ENCODE measurements at places on chromosomes 7 and 10.
A peak's percentile ranks its signal among the peaks of the same experiment; 100 is the strongest.

DNA sequence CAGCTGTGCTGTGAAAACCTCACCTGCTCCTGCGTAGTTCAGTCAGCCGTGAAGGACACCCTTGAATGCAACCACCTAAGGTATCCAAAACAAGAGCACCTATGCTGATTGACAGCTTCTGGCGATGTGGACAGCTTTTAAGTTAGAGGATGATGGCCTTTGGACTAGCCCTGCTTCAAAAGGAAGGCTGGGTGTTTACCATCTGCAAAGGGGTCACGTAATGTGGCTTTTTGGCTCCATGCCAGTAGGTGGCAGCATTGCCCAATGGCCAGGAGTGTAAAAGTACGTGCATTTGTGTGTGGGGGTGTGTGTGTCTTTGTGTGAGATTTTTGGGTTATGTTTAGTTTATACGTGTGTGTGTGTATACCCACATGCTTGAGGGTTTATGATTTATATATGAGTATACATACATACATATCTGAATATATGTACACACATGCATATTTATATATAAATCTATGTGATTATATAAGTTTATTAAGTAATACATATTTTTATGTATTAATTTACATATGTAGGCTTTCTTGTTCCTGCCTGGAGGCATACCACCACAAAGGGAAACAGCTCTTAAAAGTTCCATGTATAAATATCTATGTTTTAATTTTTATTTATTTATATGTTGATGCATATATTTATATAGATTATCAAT lies 236.3 kb upstream of the ANKRD30A start:
- no peaks in the 10 kb centered on the region for H3K27me3 ChIP-seq
- DNase-seq, result peak; percentile 42
- H3K27ac ChIP-seq, result no peak overlapping the region
- H3K36me3 ChIP-seq, result no peaks in the 10 kb centered on the region
- no peaks in the 10 kb centered on the region for H3K4me1 ChIP-seq

DNA sequence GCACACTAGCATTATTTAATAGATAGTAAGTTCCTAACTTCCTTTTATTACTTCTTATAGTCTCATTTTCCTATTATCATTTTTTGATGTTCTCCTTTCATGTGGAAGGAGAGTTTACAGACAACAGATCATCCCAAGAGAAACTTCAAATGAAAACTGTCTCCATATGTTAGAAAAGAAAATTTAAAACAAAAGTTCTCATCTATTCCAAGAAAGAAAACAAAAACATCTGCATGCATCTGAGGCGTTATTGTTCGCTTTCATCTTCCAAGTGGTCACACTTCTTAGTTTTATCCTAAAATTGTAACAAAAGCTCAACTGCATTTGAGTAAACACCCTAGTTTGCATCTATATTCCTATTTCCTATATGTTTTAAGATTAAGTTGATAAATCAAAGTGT lies 126.2 kb downstream of the SEMA3D start:
- H3K27me3 ChIP-seq, result no peaks in the 10 kb centered on the region
- no peak overlapping the region for H3K27ac ChIP-seq

- no peak overlapping the region for H3K4me3 ChIP-seq
- no peaks in the 10 kb centered on the region for H3K36me3 ChIP-seq
- H3K27me3 ChIP-seq, result no peaks in the 10 kb centered on the region
- H3K27ac ChIP-seq, result no peak overlapping the region
- peaks cover 38% of the 10 kb centered on the region for H3K4me1 ChIP-seq
Measured at GRCh38 chr7:100266576-100267354, 40.7 kb upstream of the SPDYE3 start.

DNA sequence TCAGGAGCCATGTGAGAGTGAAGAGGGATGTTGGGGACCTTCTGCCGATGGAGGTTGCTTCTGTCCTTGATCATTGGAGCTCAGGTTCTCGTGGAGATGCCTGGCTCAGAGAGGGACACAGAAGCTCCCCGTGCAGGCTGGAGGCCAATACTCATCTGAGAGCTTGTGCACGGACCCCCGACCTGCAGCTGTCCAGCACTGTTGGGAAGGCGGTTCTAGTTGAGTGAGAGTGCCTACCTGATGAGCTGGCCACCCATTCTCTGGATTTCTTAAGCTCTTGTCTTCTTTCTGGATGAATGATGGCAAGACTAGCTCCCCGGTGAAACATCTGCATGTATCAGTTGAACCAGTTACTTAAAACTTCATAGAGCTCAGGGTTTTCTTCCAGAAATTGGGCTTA lies 247.6 kb upstream of the MKI67 start:
- no peaks in the 10 kb centered on the region for H3K4me1 ChIP-seq
- H3K36me3 ChIP-seq, result no peaks in the 10 kb centered on the region
- H3K27ac ChIP-seq, result no peak overlapping the region
- H3K27me3 ChIP-seq, result peaks cover 32% of the 10 kb centered on the region
- H3K4me3 ChIP-seq, result no peak overlapping the region

DNA sequence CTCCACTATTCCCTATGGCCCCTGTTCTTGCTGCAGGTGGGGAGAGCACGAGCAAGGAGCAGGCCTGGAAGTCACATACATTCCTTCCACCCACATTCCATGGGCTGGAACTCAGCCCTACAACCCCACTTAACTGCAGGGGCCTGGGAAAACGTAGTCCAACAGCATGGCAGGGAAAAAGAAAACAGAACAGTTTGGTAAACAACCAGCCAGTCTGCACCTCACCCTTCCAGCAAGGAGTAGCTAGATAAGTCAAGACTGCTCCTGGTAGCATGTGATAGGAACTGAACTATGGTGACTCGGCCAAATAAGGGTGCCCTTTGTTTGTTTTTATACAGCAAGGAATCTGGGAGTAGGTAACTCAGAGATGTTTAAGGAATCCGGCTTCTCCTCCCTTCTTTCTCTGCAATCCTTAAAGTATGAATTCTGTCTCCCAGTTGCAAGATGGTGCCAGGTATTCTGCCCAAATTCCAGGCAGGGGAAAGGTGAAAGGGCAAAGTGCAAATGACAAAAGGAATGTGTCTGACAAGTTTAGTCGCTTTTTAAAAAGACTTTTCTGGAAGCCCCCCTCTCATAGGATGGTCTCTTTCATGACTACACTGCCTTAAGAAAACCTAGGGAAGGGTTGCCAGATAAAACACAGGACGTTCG lies 311.7 kb upstream of the NEBL start:
- no peaks in the 10 kb centered on the region for H3K36me3 ChIP-seq
- no peaks in the 10 kb centered on the region for H3K4me1 ChIP-seq
- H3K4me3 ChIP-seq, result no peak overlapping the region
- no peak for DNase-seq
- no peak overlapping the region for H3K27ac ChIP-seq
- H3K27me3 ChIP-seq, result no peaks in the 10 kb centered on the region

- H3K27ac ChIP-seq, result no peak overlapping the region
- no peaks in the 10 kb centered on the region for H3K27me3 ChIP-seq
- no peaks in the 10 kb centered on the region for H3K36me3 ChIP-seq
- H3K4me3 ChIP-seq, result no peak overlapping the region
Measured at GRCh38 chr7:28455486-28455885, 43.2 kb downstream of the CREB5 start.
